ENCODE measurements at places on chromosomes 4 and X. TPM values are rescaled to one million over a fixed set of nuclear protein-coding genes. Genes with fewer than 3 reads are reported as not detected.

Gene GLRA3
- not detected for total RNA-seq

Gene PRSS12
- total RNA-seq, result 3.1 TPM

GRCh38 chr4:100795581-100795980 is 277.8 kb upstream of the EMCN start:
- DNase-seq, result no peak

GRCh38 chr4:162101337-162101736 is 62.5 kb downstream of the FSTL5 start:
- DNase-seq, result no peak

GRCh38 chrX:69152417-69152841 is 12.8 kb downstream of the PJA1 start:
- peak; percentile 75 for DNase-seq

- DNase-seq, result no peak
These were observed 1008.8 kb downstream of the ADGRL3 start for GRCh38 chr4:62208921-62209320.

- DNase-seq, result no peak
These were observed 559.0 kb upstream of the AMOT start for GRCh38 chrX:113399506-113400192.

DNA sequence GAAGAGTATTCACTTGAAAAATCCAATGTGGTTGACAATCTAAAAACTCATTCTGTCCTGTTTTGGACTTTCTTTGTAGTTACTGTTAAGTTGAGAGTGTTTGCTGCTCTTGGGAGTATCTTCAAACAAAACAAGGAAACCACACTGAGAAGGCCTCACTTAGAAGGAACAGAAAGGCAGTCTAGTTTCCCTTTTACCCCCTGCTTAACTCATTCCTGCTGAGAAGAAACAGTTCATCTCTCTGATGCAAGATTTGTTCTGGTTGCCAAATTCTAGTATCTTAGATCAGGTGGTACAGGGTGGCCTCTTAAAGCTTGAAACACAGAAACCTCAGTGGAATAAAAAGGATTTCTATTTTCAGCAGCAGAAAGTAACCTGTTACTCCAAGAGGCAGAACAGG is 41.4 kb downstream of the GUCY2F start:
- peak; percentile 14 for DNase-seq

DNA sequence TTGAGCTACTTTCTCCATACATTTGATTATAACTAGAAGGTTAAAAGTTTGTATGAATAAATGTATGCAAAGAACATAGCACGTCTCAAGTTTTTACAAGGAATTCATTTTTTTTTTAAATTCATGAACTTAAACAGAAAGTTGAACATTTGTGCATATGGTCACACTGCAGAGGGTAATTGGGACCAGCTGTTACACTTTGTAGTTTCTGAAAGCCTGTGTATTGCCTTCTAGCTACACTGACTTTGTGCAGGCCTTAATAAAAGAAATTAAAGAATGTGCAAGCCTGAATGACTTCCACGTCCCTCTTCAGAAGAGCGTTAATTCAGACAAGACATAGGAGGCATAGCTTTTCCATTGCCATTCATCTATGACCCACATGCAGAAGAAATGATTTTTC is 153.1 kb upstream of the PCDH18 start:
- DNase-seq, result peak; percentile 43

Data from A673 (cell line).